Fibroblast of skin of scalp (primary cell): ENCODE measurements at places on chromosomes 3 and 15.

- DNase-seq: no peak
These were observed 10.6 kb upstream of the U2SURP start for GRCh38 chr3:142990721-142991120.

- DNase-seq: no peak
These were observed 241.2 kb downstream of the PDZRN3 start for GRCh38 chr3:73383470-73384049.

DNA sequence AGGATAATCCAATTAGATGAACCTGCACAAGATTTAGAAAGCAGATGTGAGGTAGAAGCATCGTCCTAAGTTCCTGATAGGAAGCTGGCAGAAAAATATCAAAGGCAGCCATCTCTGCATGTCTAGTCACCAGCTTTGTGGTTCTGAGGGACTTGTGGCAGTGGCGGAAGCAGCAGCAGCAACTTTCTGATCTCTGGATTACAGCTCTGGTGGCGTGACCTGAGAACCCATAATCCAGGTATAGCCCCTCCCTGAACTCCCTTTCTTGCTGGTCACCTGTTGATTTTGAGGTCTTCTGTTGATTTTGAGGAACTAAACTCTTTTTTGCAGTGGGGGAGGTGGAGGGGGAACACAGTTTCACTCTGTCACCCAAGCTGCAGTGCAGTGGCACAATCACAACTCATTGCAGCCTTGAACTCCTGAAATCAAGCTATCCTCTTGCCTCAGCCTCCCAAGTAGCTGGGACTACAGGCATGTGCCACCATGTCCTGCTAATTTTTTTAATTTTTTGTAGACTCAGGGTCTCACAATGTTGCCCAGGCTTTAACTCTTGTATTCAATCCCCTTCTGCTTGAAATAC, 7.9 kb downstream of the FSIP1 start:
- DNase-seq: no peak

GRCh38 chr3:10283638-10284037, 9.1 kb downstream of the GHRL start:
- no peak for DNase-seq

- DNase-seq: peak; percentile 62
These were observed 72.7 kb upstream of the FNDC3B start for GRCh38 chr3:171966533-171967136.

- no peak for DNase-seq
These were observed 126.5 kb upstream of the BFSP2 start for GRCh38 chr3:133273346-133273745.

GRCh38 chr3:17932136-17932771, 189.8 kb upstream of the TBC1D5 start:
- no peak for DNase-seq

DNA sequence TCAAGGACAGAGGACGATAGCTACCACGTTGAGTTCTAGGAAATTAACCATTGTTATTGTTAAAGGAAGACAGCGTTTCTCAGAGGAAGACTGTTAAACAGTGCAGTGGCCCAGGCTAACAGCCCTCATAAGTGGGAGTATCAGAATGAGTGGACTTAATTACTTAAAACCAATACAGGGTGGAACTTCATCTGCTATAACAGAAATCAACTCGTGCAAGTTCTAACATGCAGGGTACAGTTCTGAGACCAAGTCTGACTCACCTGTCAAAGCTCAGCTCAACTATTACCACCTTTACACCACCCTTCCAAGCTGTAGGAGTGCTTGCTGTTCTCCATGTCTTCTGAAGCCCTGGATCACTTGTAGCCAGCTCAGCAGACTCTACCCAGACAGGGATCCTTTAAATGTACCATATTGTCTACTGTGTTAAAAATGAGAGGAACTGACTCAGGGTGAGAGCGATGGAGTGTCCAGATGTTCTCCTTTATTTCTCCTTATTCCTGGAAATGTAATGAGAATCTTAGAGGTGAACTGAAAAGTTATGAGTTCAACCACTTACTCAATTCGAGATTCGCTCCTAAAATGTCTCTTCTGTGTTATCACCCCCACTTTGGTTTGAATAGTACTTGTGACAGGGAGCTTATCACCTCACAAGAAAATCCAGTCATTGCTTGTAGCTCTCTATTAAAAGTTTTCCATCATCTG, 26.5 kb downstream of the CD86 start:
- DNase-seq: no peak

GRCh38 chr3:196377321-196377720, 39.1 kb upstream of the TM4SF19 start:
- no peak for DNase-seq

GRCh38 chr3:161295325-161295724, 74.2 kb downstream of the NMD3 start:
- peak; percentile 11 for DNase-seq

DNA sequence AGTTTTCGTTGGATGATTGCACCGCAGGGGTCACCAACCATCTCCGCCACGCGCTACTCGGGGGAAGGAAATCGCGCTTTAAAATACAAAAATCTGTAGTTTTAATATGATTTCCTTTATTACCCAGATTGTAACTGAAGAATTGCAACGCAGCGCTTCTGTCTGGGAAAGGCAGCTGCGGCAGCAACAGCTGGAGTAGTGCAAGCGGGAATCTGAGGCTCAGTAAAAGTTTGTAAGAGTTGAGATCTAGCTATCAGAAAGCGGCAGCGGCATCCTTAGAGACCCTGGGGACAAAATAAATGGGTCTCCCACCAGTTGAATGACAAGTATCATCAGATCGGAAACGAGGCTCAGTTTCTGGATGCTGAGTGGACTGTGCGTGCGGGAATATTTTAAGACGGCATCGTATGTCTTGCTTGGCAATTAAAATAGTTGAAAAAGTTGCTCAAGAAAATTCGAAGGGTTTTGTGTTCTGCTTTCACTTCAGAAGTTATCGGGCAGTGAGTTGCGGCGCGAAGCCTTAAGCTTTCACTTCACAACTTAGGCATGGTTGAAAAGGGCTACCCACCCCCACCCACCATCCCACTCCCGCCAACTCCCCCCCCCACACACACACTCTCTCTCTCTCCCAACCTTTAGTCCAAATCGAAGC, 2.7 kb downstream of the MECOM start:
- DNase-seq: no peak

DNA sequence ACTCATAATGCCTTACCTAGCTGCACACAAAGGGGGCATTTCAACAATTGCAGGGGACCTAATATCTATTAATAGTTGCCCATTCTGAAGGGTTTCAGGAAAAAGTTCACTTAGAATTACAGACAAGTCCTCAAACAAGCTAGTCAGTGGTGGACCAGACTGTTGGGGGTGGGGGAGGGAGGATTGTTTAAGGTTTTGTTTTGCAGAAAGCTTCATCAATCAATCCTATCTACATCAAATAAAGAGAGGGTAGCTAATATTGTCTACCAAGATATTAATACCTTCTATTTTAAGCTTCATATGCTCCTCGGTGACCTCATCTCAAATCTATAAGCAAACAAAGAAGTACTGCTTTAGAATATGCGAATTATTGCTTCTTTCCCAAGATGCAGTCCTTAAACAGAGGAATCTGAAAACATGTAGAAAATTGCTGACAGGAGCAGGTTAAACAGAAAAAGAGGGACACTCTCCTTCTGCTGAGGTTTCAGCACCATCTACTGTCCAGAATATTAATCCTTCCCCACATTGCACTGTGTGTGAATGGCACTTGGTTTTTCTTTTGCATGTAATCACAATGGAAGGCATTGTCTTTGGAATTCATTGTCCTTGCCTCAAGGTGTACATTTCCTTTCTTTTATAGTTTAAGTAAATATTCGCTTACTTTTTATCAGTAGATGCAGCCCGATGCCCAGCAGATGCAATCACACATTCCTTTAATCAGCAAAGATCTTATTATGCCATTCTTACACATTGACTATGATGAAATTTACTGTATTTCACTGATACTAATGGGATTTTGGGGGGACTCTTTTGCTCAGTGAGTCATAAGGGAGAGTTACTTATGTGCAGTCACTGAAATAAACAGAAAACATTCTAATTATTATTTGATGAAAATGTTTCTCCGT, 94.7 kb downstream of the IL5RA start:
- peak; percentile 19 for DNase-seq

DNA sequence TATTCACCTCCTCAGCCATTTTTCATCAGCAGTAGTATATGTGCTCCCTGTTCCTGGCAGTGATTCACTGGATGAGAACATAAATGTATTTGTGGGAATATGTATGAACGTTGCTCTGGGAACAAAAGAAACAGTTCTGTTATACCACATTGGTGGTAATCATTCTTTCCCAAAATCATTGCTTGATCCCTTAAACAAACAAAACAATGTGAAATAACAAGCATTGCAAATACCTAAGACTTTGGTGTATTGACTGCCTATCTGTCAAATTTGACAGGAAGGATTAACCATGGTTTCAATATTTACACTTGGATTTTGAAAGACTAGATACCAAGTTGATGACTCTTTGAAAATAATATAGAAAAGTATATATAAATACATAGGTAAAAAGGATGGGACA, 284.1 kb downstream of the FHIT start:
- no peak for DNase-seq

DNA sequence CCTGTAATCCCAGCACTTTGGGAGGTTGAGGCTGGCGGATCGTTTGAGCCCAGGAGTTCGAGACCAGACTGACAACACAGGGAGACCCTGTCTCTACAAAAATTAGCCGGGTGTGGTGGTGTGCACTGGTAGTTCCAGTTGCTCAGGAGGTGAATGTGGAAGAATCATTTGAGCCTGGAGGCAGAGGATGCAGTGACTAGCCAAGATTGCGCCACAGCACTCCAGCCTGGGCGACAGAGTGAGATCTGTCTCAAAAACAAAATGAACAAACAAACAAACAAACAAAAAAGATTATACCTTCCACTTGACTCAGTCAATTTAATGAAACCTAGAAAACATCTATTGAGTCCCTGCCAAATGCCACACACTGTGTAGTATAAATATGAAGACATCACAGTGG, 30.5 kb upstream of the PHLDB2 start:
- no peak for DNase-seq

GRCh38 chr15:41882689-41883483, 11.0 kb downstream of the SPTBN5 start:
- DNase-seq: no peak

DNA sequence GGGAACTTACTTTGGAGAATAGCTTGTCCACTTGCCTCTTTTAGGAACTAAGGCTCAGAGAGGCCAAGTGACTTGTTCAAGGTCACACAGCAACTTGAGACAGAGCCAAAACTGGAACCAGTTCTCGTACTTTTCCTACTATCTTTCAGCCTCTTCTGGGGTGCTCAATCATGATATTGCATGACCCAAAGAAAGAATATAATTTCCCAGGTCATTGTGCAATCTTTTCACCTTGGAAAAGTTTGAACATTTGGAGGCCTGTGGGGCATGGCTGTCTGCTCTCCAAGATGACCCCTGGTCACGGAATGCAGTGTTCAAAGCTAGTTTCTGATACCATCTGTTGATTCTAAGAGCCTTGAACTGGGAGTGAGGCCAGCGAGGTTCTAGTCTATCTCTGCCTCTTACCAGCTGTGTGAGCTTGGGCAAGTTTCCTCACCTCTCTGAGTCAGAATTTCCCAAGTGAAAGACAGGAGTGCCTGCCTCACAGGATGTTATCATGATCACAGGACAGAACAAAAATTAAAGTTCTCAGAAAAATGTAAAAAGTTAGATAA, 89.7 kb downstream of the BDH1 start:
- peak; percentile 32 for DNase-seq

DNA sequence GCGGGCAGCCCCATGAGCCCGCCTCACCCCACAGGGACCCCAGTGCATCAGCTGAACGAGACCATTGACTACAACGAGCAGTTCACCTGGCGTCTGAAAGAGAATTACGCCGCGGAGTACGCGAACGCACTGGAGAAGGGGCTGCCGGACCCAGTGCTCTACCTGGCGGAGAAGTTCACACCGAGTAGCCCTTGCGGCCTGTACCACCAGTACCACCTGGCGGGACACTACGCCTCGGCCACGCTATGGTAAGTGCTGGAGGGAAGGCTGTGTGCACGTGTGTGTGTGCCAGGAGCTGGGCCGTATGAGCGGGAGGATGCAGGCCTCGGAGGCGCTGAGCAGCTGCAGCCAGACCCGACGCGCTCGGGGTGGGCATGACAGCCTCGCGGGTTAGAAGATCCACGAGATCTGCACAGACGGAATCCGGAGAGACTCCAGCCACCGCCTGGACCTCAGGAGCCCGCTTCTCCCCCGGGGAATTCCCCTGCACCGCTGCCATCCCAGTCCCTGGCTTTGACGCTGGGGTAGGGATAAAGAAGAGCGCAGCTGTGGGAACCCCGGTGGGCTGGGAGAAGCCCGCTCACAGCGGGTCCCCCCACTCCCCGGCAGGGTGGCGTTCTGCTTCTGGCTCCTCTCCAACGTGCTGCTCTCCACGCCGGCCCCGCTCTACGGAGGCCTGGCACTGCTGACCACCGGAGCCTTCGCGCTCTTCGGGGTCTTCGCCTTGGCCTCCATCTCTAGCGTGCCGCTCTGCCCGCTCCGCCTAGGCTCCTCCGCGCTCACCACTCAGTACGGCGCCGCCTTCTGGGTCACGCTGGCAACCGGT, 2.6 kb downstream of the DUOXA2 start:
- DNase-seq: no peak

- no peak for DNase-seq
These were observed 4.3 kb downstream of the PPIB start for GRCh38 chr15:64158363-64159134.

- DNase-seq: no peak
These were observed 20.2 kb downstream of the LSAMP start for GRCh38 chr3:116425126-116425525.

- DNase-seq: no peak
These were observed 104.7 kb downstream of the SEMA6D start for GRCh38 chr15:47822048-47822447.

- peak; percentile 68 for DNase-seq
These were observed 21.3 kb downstream of the DUT start for GRCh38 chr15:48352474-48353072.

DNA sequence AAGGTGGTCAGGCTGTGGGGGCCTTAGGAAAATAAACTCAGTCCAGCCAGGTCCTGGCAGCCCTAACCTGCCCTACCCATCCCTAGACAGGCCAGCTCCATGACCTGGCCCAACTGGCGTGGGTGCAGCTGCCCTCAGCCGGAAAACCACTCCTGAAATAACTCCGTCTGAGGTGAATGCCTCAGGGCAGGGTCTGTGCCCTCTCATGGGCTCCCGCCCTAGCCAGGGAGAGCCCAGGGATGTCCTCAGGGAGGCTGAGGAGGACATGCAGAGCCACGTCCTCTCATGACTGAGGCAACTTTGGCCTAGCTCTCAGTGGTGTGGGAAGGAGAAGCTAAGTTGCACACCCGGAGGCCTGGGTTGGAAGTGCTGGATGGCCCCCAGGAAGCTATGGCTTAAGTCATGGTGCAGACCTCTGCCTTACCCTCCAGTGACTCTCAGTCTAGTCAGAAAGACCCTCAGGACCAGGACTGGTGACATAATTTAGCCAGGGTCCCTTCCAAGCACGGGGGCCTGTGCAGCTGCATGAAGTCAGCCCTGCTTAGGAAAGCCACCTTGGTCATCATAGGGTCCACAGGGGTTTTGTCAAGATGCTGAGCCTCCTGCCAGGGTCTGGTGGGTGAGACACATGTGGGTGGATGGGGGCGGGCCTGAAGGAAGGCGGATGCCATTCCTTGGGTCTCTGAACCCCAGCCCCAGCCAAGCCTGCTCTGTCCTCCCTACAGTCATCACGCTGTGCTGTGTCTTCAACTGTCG, 7.4 kb downstream of the TMIE start:
- no peak for DNase-seq
